Stimulated activated naive CD4-positive, alpha-beta T cell (primary cell): ENCODE measurements at places on chromosomes 6 and 20.
A peak's percentile ranks its signal among the peaks of the same experiment; 100 is the strongest.

DNA sequence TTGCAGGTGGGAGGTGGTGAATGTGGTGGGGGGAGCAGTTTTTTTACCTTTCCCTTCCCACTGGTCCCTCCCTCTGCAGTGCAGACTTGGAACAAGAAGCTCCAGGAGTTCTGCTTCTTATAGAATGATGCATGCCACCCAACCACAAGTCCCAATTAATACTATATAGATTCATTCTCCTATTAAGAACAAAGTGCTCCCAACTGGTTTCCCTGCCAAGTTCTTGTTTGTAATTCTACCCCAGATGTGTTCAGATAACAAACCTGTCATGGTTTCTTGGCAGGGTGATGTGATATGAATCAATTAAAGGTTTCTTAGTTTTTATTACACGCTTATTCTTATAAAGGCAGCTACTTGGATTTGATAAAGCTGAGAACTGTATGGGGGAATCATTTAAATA lies 23.9 kb downstream of the HDDC2 start:
- DNase-seq = no peak

GRCh38 chr6:15888798-15889772 lies 226.3 kb upstream of the DTNBP1 start:
- DNase-seq = no peak

- DNase-seq = no peak
Observed at GRCh38 chr6:26544473-26544872, 6.3 kb downstream of the HMGN4 start.

DNA sequence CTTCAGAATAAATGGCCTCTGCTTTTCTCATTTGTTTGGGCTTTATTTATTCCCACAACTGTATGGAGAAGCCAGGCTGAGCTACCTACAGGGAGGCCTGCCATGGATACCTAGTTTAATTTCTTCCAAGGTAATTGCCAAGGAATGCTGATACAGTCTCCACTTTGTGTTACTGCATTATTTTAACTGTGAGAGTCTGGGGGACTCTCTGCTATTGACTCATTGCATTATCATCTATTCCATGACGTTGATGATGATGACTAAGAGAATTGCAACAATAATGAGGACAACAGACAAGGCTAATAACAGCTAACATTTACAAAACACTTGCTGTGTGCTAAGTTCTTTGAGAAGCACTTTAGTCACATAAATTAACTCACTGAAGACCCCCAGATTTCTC lies 88.3 kb upstream of the COL21A1 start:
- no peak for DNase-seq

DNA sequence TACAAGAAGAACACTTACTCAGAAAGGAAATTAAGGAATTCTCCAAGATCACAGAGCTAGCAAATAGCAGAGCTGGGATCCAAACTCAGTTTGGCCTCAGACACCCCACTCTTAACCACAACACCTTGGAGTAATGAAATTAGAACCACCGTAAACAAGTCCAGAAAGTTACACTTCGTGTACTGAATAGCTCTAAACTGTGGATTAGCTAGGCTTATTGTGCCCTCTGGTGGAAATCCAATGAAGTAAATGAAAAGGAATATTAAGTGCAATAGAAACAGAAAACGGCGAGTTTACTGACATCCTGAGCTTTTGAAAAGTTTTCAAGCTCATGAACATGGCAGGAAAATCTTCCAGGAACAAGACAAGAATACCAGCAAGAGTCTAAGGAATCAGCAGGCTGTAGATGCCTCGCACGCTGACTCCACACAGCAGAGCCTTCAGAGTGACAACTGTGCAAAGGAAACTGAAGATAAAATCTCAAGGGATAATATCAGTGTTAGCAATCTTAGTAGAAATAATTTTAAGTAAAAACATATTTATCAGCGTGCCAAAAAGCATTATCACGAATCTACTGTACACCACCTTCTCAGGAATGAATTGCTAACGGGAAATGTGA lies 34.6 kb downstream of the FBXO5 start:
- DNase-seq = peak; percentile 18

- no peak for DNase-seq
Observed at GRCh38 chr20:62733891-62734290, 25.3 kb downstream of the NTSR1 start.

GRCh38 chr6:39092124-39092523 lies 22.9 kb downstream of the SAYSD1 start:
- DNase-seq = no peak

DNA sequence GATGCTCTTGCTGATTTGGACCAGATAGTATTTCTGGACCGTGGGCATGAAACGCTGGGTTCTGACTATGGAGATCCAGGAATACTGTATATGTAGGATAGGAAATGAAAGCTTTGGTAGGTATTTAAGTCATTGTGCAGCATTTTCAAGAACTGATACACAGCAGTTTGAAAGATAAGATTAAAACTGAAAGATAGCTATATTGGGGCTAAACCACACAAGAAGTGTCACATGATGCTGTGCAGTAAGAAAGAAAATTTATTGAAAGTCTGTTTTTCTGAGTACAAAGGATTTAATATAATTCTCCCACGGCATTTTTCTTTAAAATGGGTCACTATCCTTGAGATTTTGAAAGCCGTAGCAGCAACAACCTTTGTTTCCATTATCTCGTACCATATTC lies 305 bp downstream of the IL17A start:
- DNase-seq = no peak

GRCh38 chr6:137651591-137652335 lies 157.6 kb upstream of the OLIG3 start:
- no peak for DNase-seq

- DNase-seq = no peak
Observed at GRCh38 chr20:62377615-62378178, 9.2 kb upstream of the RPS21 start.

- no peak for DNase-seq
Observed at GRCh38 chr6:3808759-3809514, 40.2 kb upstream of the FAM50B start.

- no peak for DNase-seq
Observed at GRCh38 chr20:14757728-14758127, 420.3 kb upstream of the FLRT3 start.

GRCh38 chr6:161903584-161904212 lies 629.8 kb upstream of the AGPAT4 start:
- no peak for DNase-seq

- no peak for DNase-seq
Observed at GRCh38 chr6:146090474-146090873, 61.6 kb downstream of the GRM1 start.

GRCh38 chr6:42450477-42451332 lies 1.0 kb downstream of the TRERF1 start:
- DNase-seq = peak; percentile 44

- no peak for DNase-seq
Observed at GRCh38 chr20:57540890-57541580, 16.1 kb upstream of the CTCFL start.

DNA sequence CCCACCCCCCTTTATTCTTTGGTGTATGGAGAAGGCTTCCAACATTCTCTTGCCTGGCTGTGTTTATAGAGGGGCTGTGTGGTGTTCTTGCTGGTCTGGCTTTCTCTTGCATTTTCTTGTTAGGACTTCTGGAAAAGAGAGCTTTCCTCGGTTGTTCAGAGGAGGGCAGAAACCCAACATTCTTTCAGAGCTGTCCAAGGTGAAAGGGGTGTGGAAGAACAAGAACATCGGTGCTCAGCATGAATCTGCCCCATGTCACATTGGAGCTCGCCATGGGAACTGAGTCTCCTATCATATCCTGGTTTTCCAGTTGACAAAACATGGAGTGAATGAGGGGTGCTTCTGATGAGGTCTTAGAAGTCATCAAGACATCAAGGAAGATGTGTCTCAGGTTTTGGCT lies 281.8 kb downstream of the RNF144B start:
- no peak for DNase-seq
